ENCODE measurements at places on chromosomes 1 and 21.

- DNase-seq = peak; percentile 34
- H3K27ac ChIP-seq = peak overlapping the region; percentile 19
- H3K27me3 ChIP-seq = no peaks in the 10 kb centered on the region
- H3K36me3 ChIP-seq = peaks cover 29% of the 10 kb centered on the region
- H3K4me1 ChIP-seq = no peaks in the 10 kb centered on the region
- H3K4me3 ChIP-seq = no peak overlapping the region
These were observed 68.6 kb downstream of the MDM4 start for GRCh38 chr1:204584699-204585372.

- peaks cover 2% of the 10 kb centered on the region for H3K4me1 ChIP-seq
- H3K27ac ChIP-seq = no peak overlapping the region
- no peak overlapping the region for H3K4me3 ChIP-seq
- no peaks in the 10 kb centered on the region for H3K27me3 ChIP-seq
- no peaks in the 10 kb centered on the region for H3K36me3 ChIP-seq
These were observed 90.7 kb upstream of the DUSP10 start for GRCh38 chr1:221832617-221833016.

- H3K27me3 ChIP-seq = no peaks in the 10 kb centered on the region
- no peak overlapping the region for H3K4me3 ChIP-seq
- no peak for DNase-seq
- no peaks in the 10 kb centered on the region for H3K36me3 ChIP-seq
These were observed 63.7 kb upstream of the WNT4 start for GRCh38 chr1:22206551-22207125.

GRCh38 chr1:5513846-5514526, 478.2 kb downstream of the NPHP4 start:
- H3K36me3 ChIP-seq = no peaks in the 10 kb centered on the region
- H3K27me3 ChIP-seq = no peaks in the 10 kb centered on the region
- DNase-seq = peak; percentile 9
- H3K4me1 ChIP-seq = no peaks in the 10 kb centered on the region
- H3K4me3 ChIP-seq = no peak overlapping the region

DNA sequence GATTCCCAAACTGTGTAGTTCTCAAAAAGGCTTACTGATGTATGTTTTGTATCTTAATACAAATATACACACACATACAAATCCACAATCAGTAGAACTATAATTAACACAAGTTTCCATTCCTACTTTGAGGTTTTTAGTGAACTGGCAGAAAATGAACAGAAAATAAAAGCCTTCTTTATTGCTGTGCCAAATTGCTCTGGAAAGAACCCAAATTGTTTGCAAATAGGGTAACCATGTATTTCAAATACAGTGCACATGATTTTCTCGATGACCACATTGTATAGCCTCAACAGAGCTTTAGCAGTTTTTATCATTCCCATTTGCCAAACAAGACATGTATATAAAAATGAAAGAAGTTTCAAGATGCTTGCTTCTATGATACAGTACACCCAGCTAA, 173.3 kb downstream of the COL24A1 start:
- DNase-seq = no peak
- no peak overlapping the region for H3K4me3 ChIP-seq
- no peaks in the 10 kb centered on the region for H3K36me3 ChIP-seq
- no peaks in the 10 kb centered on the region for H3K4me1 ChIP-seq

GRCh38 chr1:47782414-47783166, 214.6 kb downstream of the TRABD2B start:
- no peak for DNase-seq
- H3K36me3 ChIP-seq = no peaks in the 10 kb centered on the region
- H3K4me1 ChIP-seq = no peaks in the 10 kb centered on the region
- H3K27ac ChIP-seq = no peak overlapping the region

Measured in thymus (tissue), 14 donors.